ENCODE measurements at places on chromosomes 3 and 15. TPM values are rescaled to one million over a fixed set of nuclear protein-coding genes. Genes with fewer than 3 reads are reported as not detected.

ZBTB47 gene
- 0.11 TPM for polyA plus RNA-seq

MYZAP gene
- 1.8 TPM for polyA plus RNA-seq

KLHL6 gene
- polyA plus RNA-seq = 31.3 TPM

LOXL1 gene
- polyA plus RNA-seq = 0.55 TPM

SHISA5 gene
- polyA plus RNA-seq = 307 TPM

GOLGA8T gene
- not detected for polyA plus RNA-seq

LYZL4 gene
- polyA plus RNA-seq = not detected

MOBP gene
- polyA plus RNA-seq = not detected

PODXL2 gene
- polyA plus RNA-seq = 9.1 TPM

TRPM1 gene
- polyA plus RNA-seq = not detected

COPS2 gene
- 27.3 TPM for polyA plus RNA-seq

GOLGA8N gene
- polyA plus RNA-seq = 0.38 TPM

ROBO2 gene
- polyA plus RNA-seq = not detected

TEX55 gene
- not detected for polyA plus RNA-seq

PDCD7 gene
- polyA plus RNA-seq = 13.4 TPM

RTP4 gene
- 5.9 TPM for polyA plus RNA-seq

BFSP2 gene
- 2.8 TPM for polyA plus RNA-seq

TMEM207 gene
- not detected for polyA plus RNA-seq

BNC1 gene
- polyA plus RNA-seq = not detected

SEMA3F gene
- polyA plus RNA-seq = not detected

SLC24A5 gene
- polyA plus RNA-seq = not detected

RPS27L gene
- polyA plus RNA-seq = 147 TPM

SYNPR gene
- polyA plus RNA-seq = not detected

FMN1 gene
- polyA plus RNA-seq = not detected

CNTN3 gene
- polyA plus RNA-seq = not detected

LRRC3B gene
- not detected for polyA plus RNA-seq

IGSF10 gene
- polyA plus RNA-seq = not detected

LRRC57 gene
- polyA plus RNA-seq = 7.8 TPM

Data from IgD-negative memory B cell (primary cell).